ENCODE measurements at places on chromosomes 4 and X.

DNA sequence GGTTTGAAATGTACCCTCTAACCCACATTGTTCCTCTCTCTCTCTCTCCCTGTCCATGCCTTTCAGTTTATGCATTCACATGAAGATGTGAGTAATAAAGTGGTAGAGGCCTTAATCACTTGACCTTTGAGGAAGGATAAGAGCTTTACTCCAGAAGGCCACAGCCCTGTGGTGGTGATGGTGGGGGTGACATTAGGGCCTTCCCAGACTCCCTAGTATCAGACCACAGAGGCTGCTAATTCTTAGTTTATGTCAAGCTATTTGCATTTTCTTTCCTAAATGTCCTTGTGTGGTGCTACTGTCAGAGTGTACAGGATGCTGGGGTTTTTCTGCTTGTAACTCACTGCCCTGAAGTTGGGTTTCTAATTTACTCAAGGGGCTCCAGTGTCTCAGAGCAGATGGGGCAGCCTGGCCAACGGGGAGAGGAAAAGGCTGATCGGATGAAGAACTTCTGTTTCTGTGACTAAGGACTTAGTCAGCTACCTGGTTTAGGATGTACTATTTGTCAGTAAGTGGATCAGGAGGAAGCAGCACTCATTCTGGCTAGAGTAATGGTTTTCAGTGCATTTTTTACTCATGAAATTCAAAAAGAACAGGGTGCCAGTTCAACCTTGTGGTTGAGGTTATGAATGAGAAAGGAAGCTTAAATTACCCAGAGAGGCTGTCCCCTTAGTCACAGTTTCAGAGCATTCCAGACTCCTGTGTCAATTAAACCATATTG lies 509.6 kb upstream of the DIPK2B start:
- no peak for DNase-seq

DNA sequence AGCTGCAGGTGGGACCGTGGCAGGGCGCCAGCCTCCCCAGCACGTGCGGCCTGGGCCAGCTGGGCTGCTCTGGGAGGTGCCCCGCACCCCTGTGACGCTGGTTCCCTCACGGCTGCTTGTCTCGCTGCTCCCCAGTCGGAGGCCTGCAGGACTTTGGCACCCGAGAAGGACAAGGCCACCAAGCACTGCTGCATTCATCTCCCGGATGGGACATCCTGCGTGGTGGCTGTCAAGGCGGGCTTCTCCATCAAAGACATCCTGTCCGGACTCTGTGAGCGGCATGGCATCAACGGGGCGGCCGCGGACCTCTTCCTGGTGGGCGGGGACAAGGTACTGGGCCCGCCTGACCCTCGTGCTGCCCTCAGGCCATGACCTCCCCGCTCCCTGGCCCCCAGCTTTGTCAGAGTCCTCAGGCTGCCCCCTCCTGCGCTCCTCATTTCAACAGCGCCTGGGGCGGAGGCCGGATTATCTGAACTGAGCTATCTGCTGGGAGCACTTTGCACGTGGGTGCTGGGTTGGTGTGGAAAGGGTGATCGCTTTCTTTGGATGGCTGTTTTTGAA lies 19.4 kb upstream of the HGFAC start:
- no peak for DNase-seq

DNA sequence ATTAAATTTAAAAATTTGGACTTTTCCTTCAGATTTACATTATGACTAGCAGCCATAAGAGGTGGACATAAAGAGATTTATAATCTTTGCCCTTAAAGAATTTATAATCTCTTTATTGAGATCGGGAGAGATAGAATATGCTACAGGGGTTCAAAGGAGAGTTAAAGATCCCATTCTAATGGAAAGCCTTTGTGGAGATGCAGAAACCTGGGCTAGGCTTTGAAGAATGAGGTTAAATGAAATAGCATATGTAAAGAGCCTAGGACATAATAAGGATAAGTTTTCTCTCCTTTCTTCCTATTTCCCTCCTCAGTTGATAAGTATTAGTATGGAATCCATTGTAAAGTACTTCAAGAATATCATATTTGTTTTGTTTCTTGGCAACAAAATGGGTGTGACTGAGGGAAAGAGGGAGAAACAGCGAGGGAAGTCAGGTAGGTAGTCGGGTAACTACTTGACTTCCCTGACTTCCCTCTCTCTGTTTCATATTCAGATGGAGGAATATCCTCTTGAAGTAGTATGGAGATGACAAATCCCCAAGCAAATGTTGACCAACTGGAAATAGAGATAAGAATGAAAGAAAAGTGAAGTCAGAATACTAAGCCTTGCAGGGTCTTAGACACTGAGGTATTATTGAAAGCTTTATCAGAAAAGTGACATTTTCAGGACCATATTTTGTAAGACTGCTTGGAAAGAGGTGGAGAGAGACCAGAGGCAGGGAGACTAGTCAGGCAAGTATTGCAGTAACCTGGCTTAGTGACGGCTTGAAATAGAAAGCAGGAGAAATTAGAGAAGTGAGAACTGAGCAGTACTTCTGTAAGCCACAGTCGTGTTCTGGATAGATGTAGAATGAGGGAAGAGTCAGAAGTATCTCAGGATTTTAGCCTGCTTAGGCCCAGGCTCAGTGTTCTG lies 82.9 kb downstream of the PDLIM5 start:
- DNase-seq, result no peak

GRCh38 chrX:66232296-66232695 lies 68.2 kb downstream of the HEPH start:
- DNase-seq, result no peak

GRCh38 chr4:111879539-111879938 lies 265.7 kb upstream of the FAM241A start:
- DNase-seq, result no peak

- DNase-seq, result no peak
Observed at GRCh38 chr4:121988950-121989349, 37.1 kb upstream of the TRPC3 start.

All from caudate nucleus (tissue), 63 donors.